Esophagus muscularis mucosa (tissue), 4 donors: ENCODE measurements at places on chromosomes 5 and 9. TPM values are rescaled to one million over a fixed set of nuclear protein-coding genes. Genes with fewer than 3 reads are reported as not detected.

Gene SH3RF2
- total RNA-seq: 1.7 TPM

Gene CD14
- 69.1 TPM for total RNA-seq

DNA sequence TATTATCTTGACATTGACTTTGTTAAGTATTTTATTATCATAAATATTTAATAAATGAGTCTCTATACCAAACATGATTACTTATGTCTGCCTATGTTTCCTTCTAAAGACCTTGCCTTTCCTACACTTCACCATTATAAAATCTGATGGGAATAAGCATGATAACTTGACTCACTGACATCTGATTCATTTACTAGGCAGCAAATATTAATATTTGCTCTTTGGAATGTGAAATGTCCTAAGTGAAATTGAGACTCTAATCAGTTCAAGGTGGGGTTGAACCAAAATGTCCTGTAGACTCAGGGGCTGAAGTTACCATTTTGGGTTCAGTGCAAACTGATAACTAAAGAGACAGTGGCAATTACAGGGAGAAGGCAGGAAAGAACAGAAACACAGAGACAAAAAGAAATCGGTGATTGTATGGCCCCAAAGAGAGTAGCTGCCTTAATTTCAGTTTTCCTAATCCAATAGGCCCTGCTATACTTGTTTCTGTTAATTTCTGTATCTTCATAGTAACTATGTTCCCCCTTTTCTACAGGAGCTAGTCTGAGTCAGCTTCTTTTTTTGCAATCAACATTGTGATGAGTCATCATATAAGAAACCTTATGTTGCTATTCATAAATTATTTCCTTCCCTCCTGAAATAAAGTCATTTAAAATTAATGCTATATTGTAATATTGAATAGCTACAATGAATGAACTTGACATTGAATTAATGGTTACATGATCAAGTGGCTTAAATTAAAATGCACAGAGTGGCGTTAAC, 296.8 kb downstream of the PDE4D start:
- DNase-seq: no peak

DNA sequence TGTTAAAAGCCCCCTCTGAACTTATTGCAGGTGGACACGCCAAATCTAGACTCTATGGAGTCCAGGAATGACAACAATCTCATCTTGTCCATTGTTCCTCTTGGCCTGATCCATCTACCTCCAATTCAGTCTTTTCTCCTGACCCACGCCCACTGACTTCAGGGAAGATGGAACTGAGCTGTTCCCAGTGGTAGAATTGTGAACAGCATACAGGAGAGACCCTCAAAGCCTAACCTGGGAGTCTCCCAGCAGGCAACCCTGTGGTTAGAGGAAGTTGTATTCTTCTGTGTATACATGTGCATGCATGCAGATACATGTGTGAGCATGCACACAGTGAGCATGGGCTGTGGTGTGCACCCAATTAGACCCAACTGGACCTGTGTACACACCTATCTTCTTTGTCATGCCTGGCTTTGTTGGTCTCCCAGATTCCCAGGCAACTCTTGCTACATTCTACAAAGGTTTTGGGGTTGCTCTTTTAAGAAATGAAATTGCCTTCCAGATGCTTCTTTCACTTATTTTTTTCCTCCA, 286.0 kb downstream of the ZSWIM6 start:
- no peak for DNase-seq

Gene IFNB1
- total RNA-seq: not detected

- no peak for DNase-seq
Measured at GRCh38 chr5:133047404-133047803, 4.4 kb upstream of the HSPA4 start.

DNA sequence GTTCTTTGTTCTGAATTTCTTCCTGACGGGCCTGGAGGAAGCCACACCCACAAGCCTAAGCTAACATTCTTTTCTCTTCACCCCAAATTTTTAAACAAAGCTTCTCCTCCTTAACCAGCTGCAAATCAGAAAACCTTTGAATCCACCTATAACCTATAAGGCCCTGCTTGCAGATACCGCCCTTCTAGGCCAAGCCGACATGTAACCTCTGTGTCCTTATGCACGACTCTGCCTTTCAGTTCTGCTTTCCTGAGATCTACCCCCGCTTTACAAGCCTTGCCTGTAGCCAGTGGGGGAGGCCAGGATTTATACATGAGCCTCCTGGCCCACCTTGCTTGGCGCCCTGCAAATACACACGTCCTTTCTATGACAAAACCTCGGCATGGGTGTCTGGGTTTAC, 19.3 kb downstream of the BRD9 start:
- no peak for DNase-seq

GRCh38 chr5:178580271-178580955, 9.8 kb downstream of the COL23A1 start:
- peak; percentile 82 for DNase-seq

GRCh38 chr9:134641173-134641989, at the start of gene COL5A1:
COL5A1 (plus strand) TSS chr9:134641803; CDS start chr9:134642188, 385 bp downstream.
- peak; percentile 97 for DNase-seq

Gene GGTA1
- total RNA-seq: 18.7 TPM

Gene CCDC192
- 1.2 TPM for total RNA-seq

GRCh38 chr9:83432104-83432627, 106.0 kb downstream of the FRMD3 start:
- DNase-seq: no peak

GRCh38 chr5:80479713-80480112, 8.2 kb upstream of the FAM151B start:
- no peak for DNase-seq

Gene OGN
- total RNA-seq: 16.5 TPM

Gene HEMGN
- not detected for total RNA-seq

Gene ROPN1L
- total RNA-seq: 1.7 TPM

DNA sequence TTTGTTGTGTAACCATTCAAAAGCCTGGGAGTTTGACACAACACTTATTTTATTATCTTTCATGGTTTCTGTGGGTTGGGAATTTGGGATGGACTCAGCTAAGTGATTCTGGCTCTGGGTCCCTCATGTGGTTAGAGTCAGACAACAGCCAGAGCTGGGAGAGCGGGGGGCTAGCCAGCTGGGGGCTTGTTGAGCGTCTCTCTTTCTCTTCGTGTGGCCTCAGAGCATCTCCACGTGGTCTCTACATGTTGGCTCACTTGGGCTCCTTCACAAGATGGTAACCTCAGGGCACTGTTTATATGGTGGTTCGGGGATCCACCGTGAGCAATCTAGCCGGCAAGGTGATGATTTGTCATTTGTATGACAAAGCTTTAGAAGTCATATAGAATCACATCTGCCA, 73.6 kb downstream of the FSTL4 start:
- DNase-seq: peak; percentile 57

Gene COL15A1
- 256 TPM for total RNA-seq

GRCh38 chr9:122221183-122221811, 7.5 kb downstream of the LHX6 start:
- no peak for DNase-seq

DNA sequence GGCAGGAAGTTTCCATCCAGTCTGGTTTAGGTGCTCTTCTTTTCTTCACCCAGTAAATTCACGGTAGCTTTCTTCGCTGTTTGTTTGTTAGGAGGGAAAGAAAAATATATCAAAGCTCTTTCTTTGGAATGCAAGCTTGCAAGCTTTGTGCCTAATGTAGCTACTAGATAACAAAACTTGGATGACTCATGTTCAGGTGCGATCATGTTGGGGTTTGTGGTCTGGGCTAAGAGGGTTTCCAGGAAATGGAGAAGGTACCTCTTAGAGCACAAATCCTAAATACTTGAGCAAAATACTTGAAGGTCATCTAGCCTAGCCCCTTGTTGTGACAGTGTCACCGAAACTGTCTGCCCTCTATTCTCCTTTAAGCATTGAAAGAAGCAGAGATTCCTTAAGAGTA, 17.7 kb downstream of the SRP19 start:
- no peak for DNase-seq

GRCh38 chr9:87286506-87286905, 211.2 kb upstream of the DAPK1 start:
- DNase-seq: no peak

DNA sequence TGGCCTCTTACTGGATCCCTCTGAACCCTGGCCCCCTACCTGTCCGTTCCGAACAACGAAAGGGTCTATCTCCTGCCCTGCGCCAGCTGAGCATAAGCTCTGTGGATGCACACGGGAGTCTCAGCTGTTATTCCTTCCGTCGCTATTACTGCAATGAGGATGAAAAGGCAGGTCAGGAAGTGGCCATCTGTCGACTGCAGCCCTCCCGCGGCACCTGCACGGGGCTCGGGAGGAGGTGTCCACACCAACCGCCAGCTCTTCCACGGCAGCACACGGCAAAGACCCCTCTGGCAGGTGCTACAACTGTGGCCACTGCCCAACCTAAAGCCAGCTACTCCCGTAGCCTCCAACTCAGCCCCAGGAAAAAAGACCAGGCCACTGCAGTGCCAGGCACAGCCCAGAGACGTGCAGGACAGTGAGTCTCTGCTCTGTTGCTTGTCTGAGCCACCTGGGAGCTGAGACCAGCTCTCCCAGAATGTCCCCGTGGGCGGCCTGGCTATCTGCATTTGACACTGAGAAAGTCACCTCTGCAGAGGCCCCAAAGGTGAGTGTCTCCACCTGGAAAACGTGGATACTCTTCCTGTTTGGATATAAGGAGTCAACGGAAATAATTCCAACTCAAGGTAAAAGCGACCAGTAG, 19.1 kb downstream of the CAMSAP1 start:
- DNase-seq: no peak

Gene ABCA2
- 20.0 TPM for total RNA-seq

Gene FBXO10
- total RNA-seq: 9.7 TPM

GRCh38 chr9:16527573-16527972, 342.9 kb downstream of the BNC2 start:
- no peak for DNase-seq

GRCh38 chr9:101414839-101415238, 16.2 kb downstream of the ZNF189 start:
- DNase-seq: no peak

- peak; percentile 91 for DNase-seq
Measured at GRCh38 chr5:7850395-7851239, at the start of gene CFAP90. CFAP90 (minus strand) TSS chr5:7851133; CDS start chr5:7851021, 112 bp downstream.

Gene LIFR
- total RNA-seq: 72.3 TPM

Gene SLC25A25
- total RNA-seq: 140 TPM

GRCh38 chr5:168831383-168831782, 252.2 kb upstream of the PANK3 start:
- no peak for DNase-seq

DNA sequence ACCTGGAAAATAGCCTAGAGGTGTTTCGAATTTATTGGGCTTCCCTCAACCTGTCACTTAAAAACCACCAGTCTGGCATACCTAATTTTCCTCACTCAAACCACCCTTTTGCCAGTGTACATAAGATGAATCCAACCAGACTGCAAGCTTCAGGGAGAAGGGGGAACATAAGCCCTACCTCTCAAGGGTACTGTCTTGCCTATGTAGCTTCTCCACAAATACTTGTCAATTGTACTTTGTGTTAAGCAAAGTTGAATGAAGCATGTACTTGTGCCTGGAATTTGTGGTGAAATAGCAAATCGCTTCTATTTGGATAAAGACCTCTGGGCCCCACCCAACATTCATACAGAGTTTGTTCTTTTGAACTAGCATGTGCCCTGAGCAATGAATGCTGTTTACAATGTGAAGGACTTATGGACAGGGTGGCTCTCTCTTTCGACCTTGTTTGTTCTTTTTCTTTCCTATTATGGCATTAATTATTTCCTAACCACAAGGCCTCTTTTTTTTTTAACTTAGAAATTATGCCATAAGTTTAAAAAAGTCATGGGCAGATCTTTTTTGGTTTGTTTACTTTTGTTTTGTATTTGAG, 580.2 kb downstream of the EBF1 start:
- DNase-seq: peak; percentile 86
